Right forelimb (tissue), 1 donor: ENCODE measurements at places on chromosomes 2 and 18.

DNA sequence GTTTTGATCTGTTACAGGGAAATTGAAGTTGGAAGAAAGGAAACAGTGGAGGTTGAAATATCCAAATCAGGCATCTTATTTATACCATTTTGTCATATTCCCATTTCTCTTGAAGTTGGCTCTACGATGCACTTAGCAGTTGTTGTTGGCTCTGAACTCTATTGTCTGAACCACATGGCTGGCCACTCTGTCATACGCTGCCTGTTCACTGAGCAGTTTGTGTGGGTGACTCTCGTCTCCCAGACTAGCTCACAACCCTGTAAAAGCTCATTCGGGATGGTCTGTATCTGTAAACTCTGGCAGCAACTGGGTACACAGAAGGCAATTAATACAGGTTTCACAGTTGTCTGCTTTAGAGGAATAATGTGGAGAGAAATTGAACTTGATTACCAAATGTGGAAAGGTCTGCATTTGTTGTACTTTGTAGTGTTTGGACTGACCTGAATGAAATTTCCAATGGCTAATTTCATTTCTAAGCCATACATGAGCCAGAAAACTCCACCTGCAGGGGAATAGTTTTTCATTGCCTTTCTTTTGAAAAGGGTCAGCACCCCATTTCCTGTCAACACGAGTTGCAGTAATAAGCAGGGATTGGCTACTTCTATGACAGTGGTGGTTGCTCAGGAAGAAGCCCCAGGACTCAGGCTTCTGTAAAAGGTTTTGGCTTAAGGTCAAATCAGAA, 378.2 kb downstream of the OSR1 start:
- DNase-seq = no peak

GRCh38 chr18:23585007-23585871, 1.1 kb downstream of the NPC1 start:
- no peak for DNase-seq

DNA sequence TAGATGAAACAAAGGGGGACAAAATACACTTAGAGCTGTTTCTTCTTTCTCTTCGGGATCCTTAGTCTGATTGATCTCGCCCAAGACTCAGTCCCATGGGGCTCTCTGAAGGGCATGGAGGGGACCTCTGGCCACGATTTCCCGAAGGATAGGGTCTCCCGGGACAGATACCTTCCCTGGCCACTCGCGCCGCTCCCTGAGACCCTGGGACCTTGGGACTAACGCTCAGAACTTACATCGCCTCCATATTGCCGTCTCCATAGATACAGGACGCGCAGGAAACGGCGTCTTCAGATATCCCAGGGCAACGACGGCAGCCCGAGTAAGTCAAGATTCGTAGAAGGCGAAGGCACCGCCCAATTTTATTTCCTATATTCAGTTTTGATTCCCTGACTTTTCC, at the start of gene CFAP65:
TSS of gene CFAP65 (minus strand) at position 265 of the 400 bp plus-strand sequence. CDS start 2,468 bp downstream, outside the sequence.
- no peak for DNase-seq

- no peak for DNase-seq
Observed at GRCh38 chr2:233686928-233687327, 5.2 kb downstream of the UGT1A7 start.

- DNase-seq = no peak
Observed at GRCh38 chr18:29161429-29161828, 984.5 kb upstream of the CDH2 start.

DNA sequence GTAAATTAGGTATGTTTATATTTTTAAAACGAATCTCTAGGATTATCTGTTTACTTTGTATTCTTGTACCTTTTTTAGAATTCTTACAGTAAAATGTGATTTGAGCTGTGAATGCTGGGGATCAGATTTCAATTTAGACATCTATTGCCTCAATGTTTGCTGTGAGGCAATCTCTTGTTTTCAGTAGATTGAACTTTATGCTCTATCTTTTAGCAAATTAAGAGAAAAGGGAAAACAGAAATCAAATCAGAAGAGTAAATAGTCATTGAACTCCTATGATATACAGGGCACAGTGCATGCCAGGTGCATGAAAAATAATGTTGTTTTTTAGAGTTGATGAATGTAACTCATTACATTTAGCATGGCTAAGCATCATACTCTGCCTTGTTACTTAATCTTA, 39.5 kb downstream of the ZC3H6 start:
- no peak for DNase-seq

DNA sequence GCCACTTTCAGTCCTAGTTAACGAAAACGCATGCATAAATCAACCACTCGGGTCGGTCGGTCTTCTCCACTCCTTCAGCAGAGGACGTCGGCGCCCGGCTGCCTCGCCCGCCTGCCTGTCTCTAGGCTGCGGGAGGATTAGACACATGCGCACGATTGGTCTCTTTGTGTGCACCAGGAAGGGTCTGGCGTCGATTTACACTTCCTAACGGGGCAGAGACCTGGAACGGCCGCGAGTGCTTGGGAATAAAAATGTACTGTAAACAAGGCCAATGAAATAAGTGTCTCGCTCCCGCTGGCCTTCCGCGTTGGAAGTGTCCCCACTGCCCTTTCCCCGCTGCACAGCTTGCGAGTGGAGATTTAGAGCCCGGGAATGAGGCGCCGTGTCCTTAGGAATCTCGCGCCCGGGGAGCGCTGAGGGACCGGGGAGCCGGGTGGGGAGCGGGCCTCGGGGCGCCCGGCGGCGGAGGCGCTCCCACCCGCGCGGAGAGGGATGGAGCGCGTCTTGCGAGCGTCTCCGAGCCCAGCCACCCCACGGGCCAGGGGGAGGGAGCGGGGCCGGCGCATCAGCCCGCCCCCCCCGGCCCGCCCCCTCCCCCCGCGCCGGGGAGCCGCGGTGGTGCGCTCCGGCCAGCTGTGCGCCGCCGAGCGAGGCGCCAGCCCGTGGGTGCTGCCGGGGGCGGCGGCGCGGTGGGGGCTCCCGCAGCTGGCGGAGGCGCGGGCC, at the start of gene DOK6:
TSS of gene DOK6 (plus strand) at position 636 of the 723 bp plus-strand sequence.
- DNase-seq = peak; percentile 85

- DNase-seq = peak; percentile 43
Observed at GRCh38 chr2:130390460-130391057, 34.7 kb downstream of the PTPN18 start.

DNA sequence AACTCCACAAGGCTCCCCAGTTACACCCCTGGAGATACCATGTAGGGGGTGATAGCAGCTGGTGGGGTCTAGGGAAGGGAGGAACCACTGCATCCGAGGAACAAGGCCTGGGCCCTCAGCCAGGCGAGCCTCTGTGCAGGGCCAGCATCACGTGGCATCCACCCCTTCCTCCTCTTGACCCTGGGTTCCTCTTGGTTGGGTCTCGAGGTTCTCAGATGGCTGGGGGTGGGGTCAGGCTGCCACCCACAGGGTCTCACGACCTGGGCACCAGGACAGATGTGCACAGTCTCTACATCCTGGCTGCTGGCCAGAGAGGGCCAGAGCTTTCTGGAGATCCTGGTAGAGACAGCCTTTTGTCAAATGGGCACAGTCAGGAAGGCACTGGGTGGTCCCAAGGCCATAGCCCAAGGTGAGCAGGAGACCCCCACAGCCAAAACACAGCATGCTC, 10.4 kb downstream of the HS6ST1 start:
- no peak for DNase-seq

DNA sequence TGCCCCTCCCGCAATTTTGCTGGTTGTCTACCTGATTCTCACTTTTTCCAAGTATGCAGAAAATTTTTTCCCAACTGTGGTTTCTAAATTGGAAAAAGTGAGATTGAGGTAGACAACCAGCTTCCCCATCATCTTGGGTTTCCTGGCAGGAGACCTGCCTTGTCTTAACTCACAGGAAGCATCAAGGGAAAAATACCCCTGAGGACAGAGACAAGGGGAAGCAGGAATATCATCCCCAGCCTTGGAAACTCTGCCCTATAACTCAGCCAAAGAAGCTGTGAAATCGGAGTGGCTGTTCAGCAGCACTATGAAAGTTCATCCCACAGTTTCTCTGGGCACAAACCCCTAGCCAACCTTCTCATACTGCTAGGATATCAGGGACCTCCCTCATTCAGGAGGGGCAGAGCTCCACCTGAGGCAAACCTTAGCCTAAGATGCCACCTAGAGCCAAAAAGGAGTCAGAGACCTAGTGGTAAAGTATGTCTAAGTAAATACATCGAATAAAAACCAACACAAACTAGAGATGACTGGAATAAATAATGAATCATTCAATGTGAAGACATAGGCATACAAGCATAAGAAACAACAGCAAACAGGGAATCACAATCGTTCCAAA, 68.2 kb downstream of the ZSWIM2 start:
- no peak for DNase-seq

DNA sequence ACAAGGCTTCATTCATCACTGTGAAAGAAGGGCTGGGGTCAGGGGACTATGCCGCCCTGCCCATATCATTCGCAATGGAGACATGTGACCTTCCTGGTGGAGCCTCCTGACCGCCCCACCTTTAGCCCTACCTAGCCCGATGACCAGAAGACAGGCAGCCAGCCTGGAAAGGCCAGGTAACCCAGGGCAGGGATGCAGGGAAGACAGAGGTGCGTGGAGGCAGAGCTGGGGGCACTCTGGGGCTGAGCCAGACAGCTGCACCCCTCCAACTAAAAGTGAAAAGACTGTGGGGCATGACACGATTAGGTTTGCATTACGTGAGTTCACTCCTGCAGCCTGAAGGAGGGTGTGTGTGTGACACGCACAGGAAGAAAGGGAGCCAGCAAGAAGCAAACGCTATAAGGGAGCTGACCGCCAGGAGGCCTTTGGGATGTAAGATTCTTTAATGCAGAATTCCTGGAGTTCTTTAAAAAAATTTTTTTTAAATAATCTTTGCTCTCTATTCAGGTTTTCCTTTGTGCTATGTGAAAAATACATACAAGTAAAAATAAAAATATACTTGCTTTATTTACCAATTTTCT, 3.7 kb upstream of the HES6 start:
- DNase-seq = no peak

DNA sequence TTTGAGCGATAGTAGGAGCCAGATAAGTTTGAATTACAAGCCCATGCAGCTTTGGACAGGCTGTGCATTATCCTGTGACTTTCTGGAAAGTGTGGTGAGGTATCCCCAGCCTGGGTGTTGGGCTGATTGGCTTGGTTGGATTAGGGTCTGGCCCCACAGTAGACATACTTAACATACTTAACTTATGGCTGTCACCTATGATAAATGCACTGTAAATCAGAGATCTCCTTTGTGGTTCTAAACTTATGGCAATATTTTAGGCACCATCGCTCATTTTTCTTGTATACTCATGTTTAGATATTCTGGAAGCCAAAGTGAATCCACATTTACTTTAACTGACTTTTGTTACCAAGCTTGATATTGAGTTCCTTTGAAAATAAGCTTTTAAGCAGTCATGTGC, 54.8 kb downstream of the SPTBN1 start:
- no peak for DNase-seq

DNA sequence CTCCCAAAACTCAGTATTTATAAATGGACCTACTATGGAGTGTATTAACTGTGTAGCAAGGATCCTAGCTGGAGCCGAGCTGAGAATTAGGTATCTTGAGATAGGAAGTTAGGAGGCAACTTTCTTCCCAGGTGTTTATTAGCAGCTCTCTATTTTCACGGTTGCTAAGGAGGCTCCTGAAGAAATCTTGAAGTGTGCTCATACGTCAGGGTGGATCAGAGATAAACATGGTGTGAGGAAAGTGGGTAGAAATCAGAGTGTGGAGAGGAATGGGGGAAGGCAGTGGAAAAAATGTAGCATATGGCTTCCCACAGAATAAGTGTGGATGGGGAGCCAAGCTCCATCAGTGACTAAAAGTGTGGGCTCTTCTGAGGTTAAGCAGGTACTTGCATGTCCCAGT, 104.3 kb downstream of the ABCA12 start:
- DNase-seq = no peak

- no peak for DNase-seq
Observed at GRCh38 chr2:99484205-99484604, 5.6 kb downstream of the REV1 start.

- DNase-seq = peak; percentile 37
Observed at GRCh38 chr2:240244543-240244942, 104.1 kb upstream of the OTOS start.

GRCh38 chr18:70469916-70470315, 181.1 kb downstream of the SOCS6 start:
- no peak for DNase-seq

DNA sequence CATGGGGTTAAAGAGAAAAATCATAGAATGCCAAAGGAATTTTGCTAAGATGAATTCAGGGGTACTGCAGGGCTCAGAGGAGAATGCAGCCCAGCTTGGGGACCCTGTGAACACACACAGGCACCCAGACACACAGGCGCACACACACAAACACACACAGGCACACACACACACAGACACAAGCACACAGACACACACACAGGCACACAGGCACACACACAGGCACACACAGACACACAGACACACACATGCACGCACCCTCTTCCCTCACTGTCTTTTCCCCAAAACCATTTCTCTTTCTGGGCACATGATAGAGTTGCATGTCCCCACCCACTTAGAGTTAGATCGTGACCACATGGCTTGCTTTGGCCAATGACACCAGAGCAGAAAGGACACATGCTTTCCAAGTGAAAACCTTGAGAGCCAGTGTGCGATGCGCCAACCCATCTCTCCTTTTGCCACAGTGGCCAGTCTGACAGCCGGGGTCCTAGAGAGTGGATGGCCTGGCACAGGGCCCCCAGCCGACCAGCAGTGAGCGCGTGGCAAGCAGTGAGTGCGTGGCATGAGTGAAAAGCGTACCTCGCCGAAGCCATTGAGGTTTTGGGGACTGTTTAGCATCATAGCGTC, 163.3 kb downstream of the KLHL29 start:
- no peak for DNase-seq

- no peak for DNase-seq
Observed at GRCh38 chr2:62406573-62407043, 99.4 kb downstream of the TMEM17 start.

GRCh38 chr2:10185046-10185445, 62.5 kb downstream of the RRM2 start:
- DNase-seq = no peak

DNA sequence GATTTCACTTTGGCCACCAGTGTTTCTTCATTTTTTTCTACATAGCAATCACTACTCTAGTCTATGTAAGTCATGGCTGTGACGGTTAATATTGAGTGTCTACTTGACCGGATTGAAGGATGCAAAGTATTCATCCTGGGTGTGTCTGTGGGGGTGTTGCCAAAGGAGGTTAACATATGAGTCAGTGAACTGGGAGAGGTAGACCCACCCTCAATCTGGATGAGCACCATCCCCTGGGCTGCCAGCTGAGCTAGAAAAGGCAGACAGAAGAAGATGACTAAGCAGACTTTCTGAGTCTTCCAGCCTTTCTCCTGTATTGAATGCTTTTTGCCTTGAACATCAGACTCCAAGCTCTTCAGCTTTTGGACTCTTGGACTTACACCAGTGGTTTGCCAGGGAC, 265.0 kb upstream of the SLC8A1 start:
- DNase-seq = no peak

GRCh38 chr2:5203134-5203755, 488.9 kb upstream of the SOX11 start:
- no peak for DNase-seq

DNA sequence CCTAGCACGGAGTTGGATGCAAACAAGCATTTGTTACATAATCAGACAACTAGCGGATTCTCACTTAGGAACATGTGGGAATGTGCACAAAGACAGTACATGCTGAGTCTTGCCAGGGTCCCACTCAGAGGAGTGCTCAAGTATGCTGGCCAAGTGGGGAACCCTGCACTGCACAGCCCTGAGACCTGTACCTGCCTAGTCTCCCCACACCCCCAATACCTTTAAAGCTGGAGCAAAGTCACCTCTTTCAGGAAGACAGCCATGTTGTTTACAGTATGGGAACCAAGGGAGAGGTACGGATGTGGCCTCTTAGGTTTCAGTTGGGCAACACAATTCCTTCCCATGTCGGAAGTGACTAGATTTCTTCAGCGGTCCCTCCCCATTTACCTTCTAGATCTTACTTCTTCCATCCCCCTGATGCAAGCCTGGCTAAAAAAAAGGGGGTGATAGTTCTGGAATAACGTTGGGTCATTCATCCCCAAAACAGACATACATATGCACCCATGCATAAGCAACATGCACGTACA, 10.7 kb downstream of the CXCR1 start:
- no peak for DNase-seq
